ENCODE measurements at places on chromosomes 16 and 17. TPM values are rescaled to one million over a fixed set of nuclear protein-coding genes. Genes with fewer than 3 reads are reported as not detected.

- DNase-seq, result no peak
Observed at GRCh38 chr17:35210741-35211140, 16.5 kb upstream of the SLC35G3 start.

HSD11B2 gene
- 2.1 TPM for total RNA-seq

GRCh38 chr17:13405080-13405479 is 196.6 kb downstream of the HS3ST3A1 start:
- no peak for DNase-seq

DNA sequence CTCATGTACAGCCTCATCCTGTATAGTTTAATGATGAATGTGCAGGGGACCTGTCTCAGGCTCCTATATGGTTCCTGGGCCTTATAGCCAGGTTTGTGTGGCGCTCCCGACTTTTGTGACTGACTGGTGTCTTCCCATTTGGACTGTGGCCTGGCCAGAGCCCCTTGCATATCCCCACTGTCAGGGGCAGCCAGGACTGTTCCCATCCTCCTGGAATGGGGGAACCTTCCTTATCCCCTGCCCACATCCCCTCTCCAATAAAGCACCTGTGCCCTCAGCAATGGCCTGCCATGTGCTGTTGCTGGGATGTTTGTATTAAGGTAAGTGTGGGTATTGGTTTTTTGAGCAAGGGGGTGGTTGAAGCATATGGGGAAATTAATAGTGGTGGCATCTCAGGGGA is 2.6 kb downstream of the B3GNT9 start:
- DNase-seq, result no peak

DNA sequence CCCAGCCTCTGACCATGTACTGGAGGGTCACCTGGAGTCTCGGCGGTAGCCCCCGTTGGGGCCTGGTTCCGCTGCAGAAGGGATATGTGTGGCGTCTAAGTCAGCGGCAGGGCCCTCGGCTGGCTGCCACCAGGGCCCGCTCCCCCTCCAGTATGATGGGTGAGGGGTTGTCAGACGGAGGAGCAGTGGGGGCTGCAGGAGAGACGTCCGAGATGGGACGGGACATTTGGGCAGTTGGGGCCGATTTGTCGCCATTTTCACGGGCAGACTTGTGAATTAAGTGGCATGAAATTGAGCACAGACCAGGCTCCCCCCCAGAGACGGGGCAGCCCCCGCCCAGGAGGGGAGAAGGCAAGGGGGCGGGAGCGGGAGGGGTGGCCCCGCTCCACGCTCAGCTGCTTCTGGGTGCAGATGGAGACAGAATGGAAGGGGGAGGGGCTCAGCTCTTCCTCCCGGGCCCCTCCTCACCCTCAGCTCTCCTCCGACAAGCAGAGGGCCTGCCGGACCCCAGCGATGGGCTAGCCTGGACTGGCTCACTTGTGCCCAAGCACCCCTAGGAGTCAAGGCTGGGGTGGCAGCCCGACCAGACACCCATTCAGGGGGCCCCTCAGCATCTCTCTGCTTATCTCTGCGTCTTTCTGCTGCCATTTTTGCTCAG is 52.7 kb upstream of the LHX1 start:
- no peak for DNase-seq

TEKT3 gene
- total RNA-seq, result not detected

DNA sequence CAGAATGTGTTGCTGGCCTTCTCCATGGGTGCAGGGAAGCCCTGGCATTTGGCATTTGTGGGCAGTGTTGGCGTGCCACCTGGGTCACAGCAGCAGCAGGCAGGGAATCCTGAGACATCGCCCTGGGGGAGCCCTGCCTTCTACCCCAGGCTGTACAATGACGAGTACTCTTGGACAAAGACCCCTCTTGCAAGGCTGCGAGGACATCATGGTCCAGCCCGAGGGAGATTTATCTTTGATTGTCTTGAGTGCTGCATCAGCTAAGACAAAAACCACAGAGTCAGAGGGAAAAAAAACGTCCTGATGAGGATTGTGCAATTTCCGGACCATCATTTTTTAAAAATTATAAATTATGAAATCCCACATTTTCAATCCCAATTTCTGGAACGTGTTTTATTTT is 3.7 kb downstream of the CRISPLD2 start:
- no peak for DNase-seq

GRCh38 chr16:48231727-48232492 is 12.2 kb upstream of the LONP2 start:
- DNase-seq, result no peak

GRCh38 chr17:17739388-17740066 is 58.3 kb downstream of the RAI1 start:
- DNase-seq, result peak; percentile 34

GRCh38 chr17:38690386-38690785 is 14.7 kb upstream of the MLLT6 start:
- no peak for DNase-seq

APOBR gene
- not detected for total RNA-seq

KRT32 gene
- total RNA-seq, result not detected

CA10 gene
- not detected for total RNA-seq

- DNase-seq, result no peak
Observed at GRCh38 chr17:65371702-65372101, 189.7 kb downstream of the AXIN2 start.

KRT12 gene
- not detected for total RNA-seq

GRCh38 chr16:47925811-47926460 is 229.9 kb downstream of the ABCC12 start:
- DNase-seq, result peak; percentile 92

- peak; percentile 66 for DNase-seq
Observed at GRCh38 chr17:65123757-65124675, 13.2 kb upstream of the RGS9 start.

KRTAP4-6 gene
- not detected for total RNA-seq

- peak; percentile 54 for DNase-seq
Observed at GRCh38 chr16:48559462-48560211, 50.3 kb downstream of the N4BP1 start.

SAMD14 gene
- 0.26 TPM for total RNA-seq

SLC4A1 gene
- total RNA-seq, result not detected

DNA sequence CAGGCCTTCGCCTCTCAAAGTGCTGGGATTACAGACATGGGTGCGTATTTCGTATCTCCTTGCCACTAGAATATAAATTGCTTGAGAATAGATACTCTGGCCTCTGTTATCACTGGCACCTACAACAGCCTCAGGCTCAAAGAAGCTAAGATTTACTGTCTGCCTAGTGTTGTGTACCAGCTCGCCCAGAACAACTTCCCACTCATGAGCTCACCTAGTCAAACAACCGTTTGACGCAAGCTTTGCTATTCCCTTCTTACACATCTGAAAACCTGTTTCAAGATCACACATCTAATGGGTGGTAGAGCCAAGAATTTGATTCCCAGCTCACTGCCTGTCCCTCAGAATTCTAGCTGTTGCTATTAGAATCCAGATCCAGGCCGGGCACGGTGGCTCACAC is 24.4 kb downstream of the MIS12 start:
- peak; percentile 87 for DNase-seq

TIGD7 gene
- total RNA-seq, result 2.4 TPM

PAQR4 gene
- 5.5 TPM for total RNA-seq

DNA sequence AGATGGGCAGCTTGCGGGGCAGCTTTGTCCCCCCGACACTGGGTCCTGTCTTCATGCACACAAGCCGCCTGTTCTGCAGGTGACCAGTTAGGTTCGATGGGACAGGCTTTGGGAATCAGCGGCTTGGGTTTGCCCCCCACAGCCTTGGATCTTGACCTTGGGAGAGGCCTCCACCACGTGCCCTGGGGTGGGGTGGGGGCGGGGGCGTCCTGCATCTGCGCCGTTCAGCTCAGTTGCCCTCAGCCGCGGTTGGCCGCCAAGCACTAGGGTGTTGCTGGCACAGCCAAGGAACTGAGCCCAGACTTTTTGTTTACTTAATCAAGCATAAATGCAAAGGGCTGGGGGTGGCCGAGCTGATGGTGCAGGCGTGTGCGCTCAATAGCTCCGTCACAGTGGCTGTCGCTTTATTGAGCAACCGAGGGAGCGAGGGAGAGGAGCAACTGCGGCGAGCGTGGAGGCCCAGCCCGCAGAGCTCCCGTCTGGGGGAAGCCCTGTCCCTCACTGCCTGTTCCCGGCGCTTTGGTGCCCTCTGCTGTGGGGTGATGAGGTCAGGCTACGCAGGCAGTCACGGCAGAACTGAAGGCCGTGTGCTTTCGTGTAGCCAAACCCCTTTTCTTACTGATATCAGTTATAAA is 33.9 kb downstream of the JPH3 start:
- peak; percentile 56 for DNase-seq

- DNase-seq, result peak; percentile 44
Observed at GRCh38 chr17:7393613-7394451, 493 bp downstream of the PLSCR3 start.

All from bronchial epithelial cell (primary cell).